ENCODE measurements at places on chromosomes 13 and 19.
A peak's percentile ranks its signal among the peaks of the same experiment; 100 is the strongest.

GRCh38 chr19:36169084-36169760 lies 17.0 kb upstream of the COX7A1 start:
- DNase-seq: no peak

DNA sequence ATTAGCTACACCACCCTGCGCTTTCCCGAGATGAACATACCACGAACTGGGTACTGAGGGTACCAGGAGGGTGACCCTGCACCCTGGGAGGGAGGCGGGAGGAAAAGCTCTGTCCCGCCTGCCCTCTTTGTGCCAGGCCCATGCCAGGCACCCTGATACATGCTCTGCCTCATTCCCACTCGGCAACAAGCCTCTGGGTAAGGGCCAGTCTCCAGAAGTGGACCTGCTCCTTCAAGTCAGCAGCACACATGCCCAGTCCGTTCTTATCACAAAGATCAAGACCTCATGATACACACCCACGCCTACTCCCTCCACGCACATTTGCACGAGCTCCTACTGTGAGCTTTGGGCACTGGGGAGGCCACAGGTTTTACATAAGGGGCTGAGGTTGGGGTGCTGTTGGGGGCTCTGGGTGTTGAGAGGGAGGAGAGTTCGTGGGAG lies 2.0 kb upstream of the FFAR1 start:
- DNase-seq: peak; percentile 38

DNA sequence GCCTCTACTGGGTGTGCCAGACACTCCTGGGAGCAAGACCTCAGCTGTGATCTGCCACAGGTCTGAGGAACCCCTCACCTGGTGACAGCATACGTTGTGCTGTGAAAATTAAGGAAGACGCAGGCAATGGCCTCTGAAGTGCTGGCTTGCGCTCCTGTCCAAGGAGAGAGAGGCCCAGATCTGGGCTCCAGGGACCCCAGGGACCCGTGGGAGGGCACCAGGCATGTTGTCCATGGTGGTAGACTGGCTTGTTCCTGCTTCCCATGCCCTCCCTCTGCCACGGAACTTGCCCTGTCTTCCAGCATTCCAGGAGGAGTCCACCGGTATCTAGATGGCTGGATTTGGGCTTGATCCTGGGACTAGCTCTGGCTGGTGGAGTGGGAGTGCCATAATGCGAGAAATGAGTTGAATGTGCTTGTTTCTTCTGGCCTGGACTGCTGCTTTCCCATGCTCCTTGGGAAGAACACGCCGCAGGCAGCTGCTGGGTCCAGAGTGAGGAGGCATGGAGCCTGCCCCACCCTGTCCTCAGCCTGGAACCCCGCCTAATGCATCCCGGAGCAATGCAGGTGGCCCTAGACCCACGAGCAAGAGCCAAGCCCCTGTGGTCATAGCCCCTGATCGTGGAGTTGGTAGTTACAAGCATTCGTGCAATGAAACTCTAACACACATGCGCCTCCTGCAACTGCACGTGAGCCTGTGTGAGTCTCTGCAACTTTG lies 190.2 kb downstream of the TEX29 start:
- no peak for DNase-seq

GRCh38 chr13:25249001-25249543 lies 38.2 kb downstream of the MTMR6 start:
- no peak for DNase-seq

DNA sequence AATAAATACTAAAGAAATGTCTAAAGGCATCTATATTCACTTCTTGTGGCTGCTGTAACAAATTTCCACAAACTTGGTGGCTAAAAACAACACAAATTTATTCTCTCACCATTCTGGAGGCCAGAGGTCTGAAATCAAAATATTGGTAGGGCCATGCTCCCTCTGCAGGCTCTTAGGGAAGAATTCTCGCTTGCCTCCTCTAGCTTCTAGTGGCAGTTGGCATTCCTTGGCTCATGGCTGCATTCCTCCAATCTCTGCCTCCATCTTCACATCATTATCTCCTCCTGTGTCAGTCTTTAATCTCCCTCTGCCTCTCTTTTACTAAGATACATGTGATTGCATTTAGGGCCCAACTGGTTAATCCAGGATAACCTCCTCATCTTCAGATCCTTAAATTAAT lies 54.1 kb upstream of the RFXAP start:
- no peak for DNase-seq

DNA sequence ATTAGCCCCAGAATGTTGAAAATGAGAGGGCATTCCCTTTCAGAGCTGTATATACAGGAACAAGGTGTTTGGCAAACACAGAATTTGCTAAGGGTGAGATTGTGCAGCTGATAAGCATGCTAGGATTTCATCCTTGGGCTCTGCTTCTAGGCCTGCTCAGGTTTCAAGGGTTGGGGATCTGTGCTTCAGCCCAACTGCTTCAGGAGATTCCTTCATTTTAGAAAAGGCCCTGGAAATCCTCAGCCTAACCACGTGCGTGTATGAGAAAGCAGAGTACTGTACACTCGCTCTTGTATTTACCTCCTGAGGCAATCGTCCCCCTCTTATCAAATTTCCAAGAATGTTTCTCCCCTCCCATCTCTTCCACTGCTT lies 291.6 kb upstream of the ARGLU1 start:
- DNase-seq: no peak

DNA sequence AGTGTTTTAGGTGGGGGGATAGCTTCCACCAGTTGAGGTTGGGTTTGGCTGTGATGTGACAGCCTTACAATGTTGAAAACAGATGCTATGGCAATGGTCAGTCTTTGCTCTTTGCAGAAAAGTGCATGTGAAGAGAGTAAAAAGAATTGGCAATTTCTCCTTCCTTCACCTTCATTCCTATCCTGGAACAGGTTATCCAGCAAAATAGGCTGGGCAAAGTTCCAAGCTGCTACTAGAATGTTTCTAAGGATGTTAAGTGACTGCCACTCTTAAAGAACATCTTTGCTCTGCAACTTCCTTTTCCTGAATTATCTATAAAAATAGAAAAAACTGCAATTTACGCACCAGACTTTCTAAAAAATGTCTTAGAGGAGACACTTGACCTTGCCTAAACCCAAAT lies 50.1 kb upstream of the MYCBP2 start:
- DNase-seq: no peak

GRCh38 chr13:86710896-86711295 lies 911.7 kb upstream of the SLITRK6 start:
- DNase-seq: no peak

- no peak for DNase-seq
These were observed 318.8 kb downstream of the ATP8A2 start for GRCh38 chr13:25690582-25690981.
